NCI-H1417 treated with DMSO at 0.1 percent for 48 hours (cell line): ENCODE measurements at places on chromosomes 11 and 22.

- DNase-seq, result no peak
Observed at GRCh38 chr22:19636696-19637407, 77.5 kb upstream of the SEPTIN5 start.

DNA sequence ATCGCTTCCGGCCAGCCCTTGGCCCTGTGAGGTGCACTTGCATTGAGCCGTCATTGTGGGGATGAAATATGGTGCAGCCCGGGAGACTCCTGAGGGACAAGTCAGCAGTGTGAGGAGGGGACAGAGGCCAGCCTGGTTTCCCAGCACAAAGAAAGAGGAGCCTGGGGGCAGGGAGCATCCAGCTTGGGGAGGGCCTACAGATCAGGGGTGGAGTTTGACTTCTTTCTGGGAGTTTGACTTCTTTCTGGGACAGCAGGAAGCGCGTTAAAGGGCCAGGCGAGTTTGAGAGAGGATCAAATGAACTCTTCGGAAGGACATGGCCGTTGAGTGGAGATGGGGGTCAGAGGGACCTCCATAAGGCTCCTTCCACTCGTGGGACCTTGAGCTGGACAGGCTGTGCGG, 91.9 kb downstream of the LRRC32 start:
- no peak for DNase-seq

GRCh38 chr22:31623592-31624304, 38.3 kb downstream of the PISD start:
- DNase-seq, result no peak

DNA sequence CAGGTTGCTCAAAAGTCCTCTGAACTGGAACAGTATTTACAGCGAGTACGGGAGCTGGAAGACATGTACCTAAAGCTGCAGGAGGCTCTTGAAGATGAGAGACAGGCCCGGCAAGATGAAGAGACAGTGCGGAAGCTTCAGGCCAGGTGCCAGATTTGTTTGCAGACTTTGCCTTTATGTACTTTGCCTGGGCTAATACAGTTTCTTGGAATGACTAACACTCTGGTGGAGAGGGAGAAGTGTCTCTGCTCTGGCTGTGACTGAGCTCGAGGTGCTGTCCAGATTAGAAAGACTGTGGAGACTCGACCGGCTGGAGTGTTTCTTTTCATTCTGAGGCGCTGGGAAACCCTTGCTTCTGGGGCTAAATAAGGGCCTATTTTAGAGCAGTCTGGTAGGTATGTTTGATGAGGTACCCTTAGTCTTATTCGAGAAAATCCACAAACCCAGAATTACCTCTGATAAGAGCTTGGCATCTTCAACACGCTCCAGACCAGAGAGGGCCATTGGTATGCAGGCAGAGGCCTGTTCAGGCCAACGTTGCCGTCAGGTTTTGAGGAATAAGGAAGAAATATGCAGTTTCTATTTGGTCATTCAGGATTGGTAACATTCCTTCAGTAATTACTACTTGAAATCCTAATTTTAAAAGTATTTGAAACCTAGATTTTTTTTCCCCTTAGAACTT, 76.5 kb downstream of the SWAP70 start:
- no peak for DNase-seq

GRCh38 chr22:31818481-31819392, 64.9 kb downstream of the DEPDC5 start:
- DNase-seq, result no peak

- DNase-seq, result no peak
Observed at GRCh38 chr22:17807578-17808410, 33.5 kb upstream of the BID start.
